WTC11 (cell line): ENCODE measurements at places on chromosomes 2 and 18. TPM values are rescaled to one million over a fixed set of nuclear protein-coding genes. Genes with fewer than 3 reads are reported as not detected.

GRCh38 chr2:17805717-17806363, 10.4 kb upstream of the MSGN1 start:
- no peak overlapping the region for H3K27ac ChIP-seq
- H3K4me3 ChIP-seq = no peak overlapping the region
- no peaks in the 10 kb centered on the region for H3K36me3 ChIP-seq
- H3K27me3 ChIP-seq = no peaks in the 10 kb centered on the region

GRCh38 chr2:85709401-85709811, 15.2 kb downstream of the GNLY start:
- H3K4me1 ChIP-seq = peaks cover 5% of the 10 kb centered on the region; the same call in 1 of the 2 replicates
- no peak for DNase-seq
- peaks cover 12% of the 10 kb centered on the region for H3K27me3 ChIP-seq
- no peak overlapping the region for H3K27ac ChIP-seq
- no peak overlapping the region for H3K4me3 ChIP-seq
- no peaks in the 10 kb centered on the region for H3K36me3 ChIP-seq

DNA sequence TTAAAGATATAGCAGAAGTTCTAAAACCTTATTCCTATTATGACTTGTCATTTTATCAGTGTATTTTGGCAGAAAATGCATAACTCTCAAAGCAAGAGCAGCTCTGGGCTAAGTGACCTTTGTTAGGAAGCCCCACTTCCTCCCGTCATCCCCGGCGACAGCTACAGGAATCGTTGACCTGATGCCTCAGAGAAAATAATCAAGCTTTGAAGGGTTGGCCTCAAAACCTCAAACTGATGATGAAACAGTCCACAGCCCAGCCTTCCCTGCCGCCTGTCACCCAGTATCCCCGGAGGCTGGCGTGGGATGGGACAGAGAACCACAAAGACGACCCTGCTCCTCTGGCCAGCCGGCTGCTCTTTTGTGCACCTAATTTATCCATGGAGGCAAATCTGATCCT, 65.3 kb downstream of the KCNF1 start:
- peaks cover 44% of the 10 kb centered on the region for H3K4me1 ChIP-seq
- H3K4me3 ChIP-seq = no peak overlapping the region
- no peaks in the 10 kb centered on the region for H3K36me3 ChIP-seq
- no peaks in the 10 kb centered on the region for H3K27me3 ChIP-seq

Gene CARF
- 3.3 to 6.8 TPM (median 6.6 TPM) in 3 replicates for total RNA-seq

DNA sequence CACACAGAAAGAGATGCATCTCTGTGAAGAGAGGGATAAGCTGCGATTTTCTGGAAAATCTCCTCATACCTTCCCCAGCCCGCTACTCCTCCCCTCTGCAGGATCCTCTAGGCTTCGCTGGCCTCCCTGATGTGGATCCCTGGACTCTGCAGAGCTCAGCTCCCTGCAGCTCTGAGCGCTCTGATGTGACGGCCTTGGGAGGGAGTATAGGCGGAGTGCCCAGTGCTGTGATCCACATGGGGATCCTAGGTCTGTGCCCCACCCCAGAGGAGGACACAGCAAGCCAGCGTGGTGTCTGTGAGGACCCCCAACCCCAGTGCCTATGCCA, 111.0 kb downstream of the GYPC start:
- DNase-seq = no peak
- no peak overlapping the region for H3K27ac ChIP-seq
- peaks cover 3% of the 10 kb centered on the region; the same call in 1 of the 2 replicates for H3K4me1 ChIP-seq
- peaks cover 11% of the 10 kb centered on the region for H3K27me3 ChIP-seq

DNA sequence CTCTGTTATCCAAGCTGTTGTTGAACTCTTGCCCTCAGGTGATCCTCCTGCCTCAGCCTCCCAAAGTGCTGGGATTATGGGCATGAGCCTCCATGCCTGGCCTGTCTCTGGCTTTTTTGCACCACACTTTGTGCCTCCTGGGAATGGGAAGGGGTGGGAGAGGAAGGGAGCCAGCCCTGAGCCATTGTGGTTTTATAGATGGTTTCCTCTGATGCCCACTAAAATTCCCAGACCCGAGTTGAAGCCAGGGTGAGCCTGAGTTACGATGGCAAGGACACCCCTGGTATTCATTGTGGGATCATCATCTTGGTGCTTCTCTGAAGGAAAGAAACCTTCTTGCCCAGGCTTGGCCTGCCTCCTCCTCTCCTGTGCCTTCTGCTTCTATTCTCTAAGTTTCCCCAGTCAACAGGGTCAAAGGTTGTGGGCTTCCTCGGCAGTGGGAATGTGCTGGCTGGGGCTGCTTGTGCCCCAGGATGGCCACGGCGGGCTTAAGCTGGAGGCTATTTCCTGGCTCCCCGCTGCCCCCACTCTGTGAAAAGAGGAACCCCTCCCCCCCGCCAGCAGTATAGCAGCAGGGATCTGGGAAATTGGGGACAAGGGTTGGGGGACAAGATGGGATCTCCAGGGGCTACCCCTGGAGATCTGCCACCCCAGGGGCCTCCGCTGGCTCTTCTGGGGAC, 106.2 kb downstream of the STPG4 start:
- DNase-seq = peak; percentile 46
- H3K4me1 ChIP-seq = peaks cover 6% of the 10 kb centered on the region; the same call in 1 of the 2 replicates
- H3K4me3 ChIP-seq = no peak overlapping the region
- H3K36me3 ChIP-seq = 0 out of 2 replicates have a peak, but pooled peaks cover 2% of the 10 kb centered on the region
- H3K27ac ChIP-seq = no peak overlapping the region

Gene STAM2
- total RNA-seq = 9.0 to 12.0 TPM (median 11.1 TPM) in 3 replicates

Gene C2orf66
- not detected in 3 replicates for total RNA-seq

Gene GREB1L
- 0.02 to 0.26 TPM (median 0.11 TPM) in 3 replicates for total RNA-seq

DNA sequence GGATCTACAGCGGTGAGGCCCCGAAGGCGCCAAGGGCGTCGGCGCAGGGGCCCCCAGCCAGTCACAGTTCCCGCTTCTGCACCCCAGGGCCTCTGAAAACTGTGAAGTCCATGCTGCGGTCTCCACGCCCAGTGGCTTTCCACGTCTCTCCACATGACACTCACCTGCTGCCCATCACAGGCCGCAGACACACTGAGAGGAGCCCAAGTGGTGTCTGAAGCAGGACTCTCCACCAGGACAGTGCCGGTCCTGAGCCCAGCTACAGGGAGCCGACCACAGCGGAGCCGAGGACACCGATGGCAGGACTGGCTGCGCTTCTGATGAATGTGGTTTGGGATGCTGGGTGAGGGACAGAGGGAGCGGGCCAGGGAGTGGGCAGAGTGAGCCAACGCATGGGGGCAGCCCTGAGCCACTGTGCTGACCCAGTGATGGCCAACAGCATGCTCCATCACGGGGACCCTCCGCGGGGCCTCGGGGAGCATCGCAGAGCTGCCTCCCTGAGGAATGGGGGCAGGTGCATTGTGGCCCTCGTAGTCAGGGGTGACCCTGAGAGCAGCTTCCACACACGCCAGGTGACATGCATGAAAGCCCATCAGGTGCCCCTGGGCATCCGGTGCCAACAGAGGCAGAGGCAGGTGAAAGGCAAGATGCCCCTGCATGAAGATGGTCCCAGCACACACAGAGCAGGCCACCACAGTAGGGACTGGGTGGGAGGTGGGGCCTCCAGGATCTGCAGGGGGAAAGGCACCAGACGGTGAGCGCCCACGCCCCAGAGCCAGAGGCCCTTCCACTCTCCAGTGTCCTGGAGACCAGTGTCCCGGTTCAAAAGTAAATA, 116.6 kb downstream of the HDAC4 start:
- no peak overlapping the region for H3K27ac ChIP-seq
- H3K27me3 ChIP-seq = no peaks in the 10 kb centered on the region
- no peak overlapping the region for H3K4me3 ChIP-seq
- peak; percentile 41 for DNase-seq
- no peaks in the 10 kb centered on the region for H3K36me3 ChIP-seq

Gene NEMP2
- 6.0 to 7.3 TPM (median 7.2 TPM) in 3 replicates for total RNA-seq

Gene ABCG8
- 0.23 to 0.25 TPM in 2 of 3 replicates, not detected in the other for total RNA-seq

- no peak overlapping the region for H3K27ac ChIP-seq
- H3K4me3 ChIP-seq = no peak overlapping the region
- DNase-seq = no peak
- no peaks in the 10 kb centered on the region for H3K36me3 ChIP-seq
These were observed 496.4 kb downstream of the TXNL1 start for GRCh38 chr18:56142001-56142400.

- H3K36me3 ChIP-seq = peaks cover 8% of the 10 kb centered on the region
- peak; percentile 54 for DNase-seq
- peaks cover 2% of the 10 kb centered on the region; the same call in 1 of the 2 replicates for H3K27me3 ChIP-seq
These were observed 79.9 kb downstream of the ALK start for GRCh38 chr2:29841386-29842004.

Gene ACKR3
- total RNA-seq = 0.94 to 1.4 TPM (median 1.3 TPM) in 3 replicates

DNA sequence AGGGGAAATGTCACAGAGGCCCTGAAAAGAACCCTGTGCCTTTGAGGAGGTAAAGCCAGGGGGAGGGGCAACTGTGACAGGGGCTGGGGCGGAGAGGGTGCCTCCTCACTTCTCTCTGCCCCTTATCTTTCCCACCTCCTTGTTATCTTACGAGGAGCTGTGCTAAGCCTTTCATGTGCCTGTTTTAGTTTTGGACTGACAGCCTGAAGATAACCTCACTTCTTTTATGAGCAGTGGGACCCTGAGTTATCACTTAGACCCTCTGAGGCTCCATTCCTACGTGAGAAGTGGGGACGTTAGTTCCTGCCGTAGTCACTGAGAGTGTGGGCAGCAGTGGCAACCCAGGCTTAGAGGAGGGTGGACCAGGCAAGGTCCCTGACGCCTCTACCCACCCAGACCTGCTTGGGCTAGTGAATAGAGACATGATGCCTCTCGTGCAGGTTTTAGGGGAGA, 39.5 kb upstream of the LBH start:
- 0 out of 2 replicates have a peak, but pooled peaks cover 6% of the 10 kb centered on the region for H3K36me3 ChIP-seq
- peaks cover 22% of the 10 kb centered on the region for H3K4me1 ChIP-seq
- no peaks in the 10 kb centered on the region for H3K27me3 ChIP-seq
- no peak overlapping the region for H3K27ac ChIP-seq
- H3K4me3 ChIP-seq = no peak overlapping the region
- no peak for DNase-seq

Gene ST8SIA3
- total RNA-seq = 2.3 to 2.8 TPM (median 2.4 TPM) in 3 replicates

DNA sequence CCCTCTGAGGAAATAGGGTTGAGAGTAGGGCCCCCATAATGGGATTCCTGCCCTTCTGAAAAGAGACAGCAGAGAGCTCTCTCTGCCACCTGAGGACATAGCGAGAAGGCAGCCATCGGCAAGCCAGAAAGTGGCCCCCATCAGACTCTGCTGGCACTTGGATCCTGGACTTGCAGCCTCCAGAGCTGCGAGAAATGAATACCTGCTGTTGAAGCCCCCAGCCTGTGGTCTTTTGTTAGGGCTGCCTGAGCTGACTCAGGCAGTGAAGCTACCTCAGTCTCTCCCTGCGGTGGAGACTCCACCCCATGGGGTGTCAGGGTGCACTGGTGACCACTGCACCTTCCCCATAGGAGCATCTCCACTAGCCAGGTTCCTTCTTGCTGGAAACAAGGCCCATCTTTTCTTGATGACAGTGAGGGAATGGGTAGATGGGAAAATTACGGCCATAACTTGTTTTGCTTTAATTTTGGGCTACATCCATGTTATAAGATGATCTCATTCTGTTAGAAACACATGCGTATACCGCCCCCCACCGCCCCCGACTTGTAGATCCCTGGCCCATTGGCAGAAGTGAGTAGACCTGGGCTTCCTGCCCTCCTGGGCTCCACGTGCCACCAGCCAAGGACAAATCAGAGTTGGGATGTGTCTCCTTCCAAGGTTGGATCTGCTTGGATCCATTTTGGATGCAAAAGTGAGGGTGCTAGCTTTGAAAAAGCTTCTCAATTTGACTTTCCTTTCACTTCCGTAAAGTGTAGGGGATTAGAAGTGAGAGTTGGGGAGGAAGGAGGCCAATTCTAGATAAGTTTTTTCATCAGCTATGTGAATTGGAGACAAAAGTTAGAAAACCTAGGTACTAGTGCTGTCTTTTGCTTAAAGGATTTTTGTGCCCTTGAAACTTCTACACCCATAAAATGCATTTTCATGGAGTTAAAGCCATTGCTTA, 42.9 kb downstream of the NCK2 start:
- no peak overlapping the region for H3K4me3 ChIP-seq
- DNase-seq = no peak
- H3K4me1 ChIP-seq = peaks cover 75% of the 10 kb centered on the region
- no peaks in the 10 kb centered on the region for H3K36me3 ChIP-seq
- H3K27me3 ChIP-seq = no peaks in the 10 kb centered on the region

DNA sequence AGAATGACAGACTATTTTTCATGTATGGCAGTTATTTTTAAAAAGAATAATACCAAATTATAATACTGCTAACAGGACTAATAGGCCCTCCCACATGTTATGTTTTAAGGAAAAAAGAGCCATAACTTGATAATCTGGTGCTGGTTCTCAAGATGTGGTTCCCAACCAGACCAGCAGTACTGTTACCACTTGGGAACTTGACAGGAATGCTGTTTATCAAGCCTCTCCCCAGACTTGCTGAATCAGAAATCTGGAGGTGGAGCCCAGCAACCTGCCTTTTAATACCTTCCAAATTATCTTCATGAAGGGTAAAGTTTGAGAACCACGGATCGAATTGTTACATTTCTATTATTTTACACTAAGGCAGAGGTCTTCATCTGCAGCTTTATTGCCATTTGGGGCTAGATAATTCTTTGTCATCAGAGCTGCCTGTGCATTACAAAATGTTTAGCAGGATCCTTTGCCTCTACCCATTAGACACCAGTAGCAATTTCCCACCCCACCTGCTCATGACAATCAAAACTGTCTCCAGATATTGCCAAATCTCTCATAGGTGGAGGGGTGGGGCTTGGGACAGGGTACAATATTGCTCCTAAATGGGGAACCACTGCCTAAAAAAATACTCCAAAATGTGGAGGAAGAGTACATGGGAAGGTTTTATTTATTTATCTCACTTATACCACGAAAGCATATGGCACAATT, 629.6 kb downstream of the ARHGAP15 start:
- H3K4me1 ChIP-seq = peaks cover 60% of the 10 kb centered on the region
- H3K27me3 ChIP-seq = 0 out of 2 replicates have a peak, but pooled peaks cover 3% of the 10 kb centered on the region
- no peak overlapping the region for H3K27ac ChIP-seq
- no peak for DNase-seq
- no peaks in the 10 kb centered on the region for H3K36me3 ChIP-seq

DNA sequence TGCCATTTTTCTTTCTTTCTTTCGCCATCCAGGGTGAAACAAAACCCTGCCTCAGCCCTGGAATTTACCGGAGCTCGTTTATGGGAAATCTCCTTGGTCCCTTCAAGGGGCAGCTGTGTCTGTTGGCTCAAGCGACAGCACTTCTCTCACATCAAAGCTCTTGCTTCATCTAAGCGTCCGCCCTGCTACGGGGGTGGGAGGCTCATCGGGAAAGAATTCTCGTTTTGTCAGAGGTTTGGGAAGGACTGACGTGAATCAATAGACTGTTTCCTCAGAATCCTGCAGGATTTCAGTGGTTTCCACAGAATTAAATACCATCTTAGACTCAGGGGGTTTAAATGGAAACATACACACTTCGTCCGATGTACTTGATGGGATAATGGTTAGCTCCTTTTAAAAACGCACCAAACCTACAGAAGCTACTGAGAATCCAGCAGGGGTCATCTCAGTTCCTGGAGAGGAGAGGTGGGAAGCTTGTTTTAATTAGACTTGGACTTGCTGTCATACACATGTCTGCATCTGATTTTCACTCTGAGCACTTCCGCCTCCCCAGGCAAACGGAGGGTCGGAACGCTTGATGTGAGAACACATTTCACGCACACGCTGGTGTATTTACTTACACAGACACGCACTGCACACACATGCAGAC, 91.6 kb downstream of the ASB1 start:
- H3K27me3 ChIP-seq = no peaks in the 10 kb centered on the region
- H3K27ac ChIP-seq = no peak overlapping the region
- H3K4me1 ChIP-seq = no peaks in the 10 kb centered on the region
